Activated naive CD8-positive, alpha-beta T cell treated with anti-CD3 and anti-CD28 coated beads, Interleukin-2, amount 50 U/mL, for 24 hours (primary cell): ENCODE measurements at places on chromosomes 16 and 17.

DNA sequence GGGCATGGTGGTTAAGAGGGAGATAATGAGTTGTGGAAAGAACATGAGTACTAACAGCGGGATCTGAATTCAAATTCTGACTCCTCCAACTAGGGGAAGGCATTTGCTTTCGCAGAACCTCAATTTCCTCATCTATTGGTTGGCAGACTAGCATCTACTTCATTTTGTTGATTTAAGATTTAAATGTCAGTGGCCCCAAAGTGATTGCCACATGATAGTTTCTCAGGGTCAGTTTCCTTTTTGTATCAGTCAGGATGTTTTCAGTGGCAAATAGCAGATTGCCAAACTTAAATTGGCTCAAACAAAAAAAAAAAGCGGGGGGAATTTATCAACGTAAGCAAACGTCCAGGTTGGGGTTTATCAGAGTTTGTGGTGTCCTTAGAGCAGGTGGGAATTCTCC is 25.1 kb upstream of the NOS2 start:
- DNase-seq: no peak

- DNase-seq: no peak
These were observed 26.2 kb upstream of the SLC5A11 start for GRCh38 chr16:24819462-24820040.

DNA sequence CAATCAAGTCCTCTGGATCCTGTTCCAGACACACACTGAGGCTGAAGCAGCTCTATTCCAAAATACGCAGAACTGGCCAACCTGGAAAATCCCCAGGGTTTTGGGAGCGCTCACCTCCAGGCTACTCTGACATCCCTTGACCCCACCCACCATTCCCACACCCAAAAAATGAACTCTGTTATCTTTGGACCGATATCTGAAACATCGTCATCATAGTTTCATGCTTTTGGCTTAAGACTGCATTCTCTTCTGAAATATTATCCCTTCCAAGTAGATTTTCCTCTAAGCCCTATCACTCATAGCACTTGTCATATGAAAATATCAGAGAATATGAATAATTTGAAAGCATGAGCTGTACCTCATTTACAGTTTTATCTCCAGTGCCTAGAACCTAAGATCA is 34.7 kb downstream of the VAT1L start:
- no peak for DNase-seq

- no peak for DNase-seq
These were observed 30.3 kb downstream of the CACNA1H start for GRCh38 chr16:1182950-1183907.

DNA sequence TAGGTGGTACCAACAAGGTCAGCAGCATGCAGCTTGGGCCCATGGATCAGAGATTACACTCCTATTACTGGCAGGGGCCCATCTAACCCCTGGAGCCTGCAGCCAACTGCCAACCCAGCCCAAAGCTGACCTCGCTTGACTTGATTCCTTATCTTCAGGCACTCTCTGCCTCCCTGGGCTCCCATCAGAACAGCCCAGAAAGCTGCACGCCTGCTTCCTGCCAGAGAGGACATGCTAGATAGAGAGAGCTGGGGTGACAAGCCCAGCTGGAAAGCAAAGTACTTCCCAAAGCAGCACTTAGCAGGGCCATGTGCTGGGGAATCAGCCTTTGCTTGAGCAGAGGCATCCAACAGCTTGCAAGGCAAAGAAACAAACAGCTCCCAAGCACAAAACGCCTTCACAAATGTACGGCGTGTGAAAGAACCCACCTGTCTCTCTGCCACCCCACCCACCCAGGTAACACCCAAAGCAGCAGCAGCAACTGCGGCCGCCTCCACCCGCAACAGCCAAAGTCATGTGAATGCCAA is 74.2 kb upstream of the NLK start:
- no peak for DNase-seq

GRCh38 chr17:1013729-1014090 is 16.8 kb downstream of the TIMM22 start:
- no peak for DNase-seq

DNA sequence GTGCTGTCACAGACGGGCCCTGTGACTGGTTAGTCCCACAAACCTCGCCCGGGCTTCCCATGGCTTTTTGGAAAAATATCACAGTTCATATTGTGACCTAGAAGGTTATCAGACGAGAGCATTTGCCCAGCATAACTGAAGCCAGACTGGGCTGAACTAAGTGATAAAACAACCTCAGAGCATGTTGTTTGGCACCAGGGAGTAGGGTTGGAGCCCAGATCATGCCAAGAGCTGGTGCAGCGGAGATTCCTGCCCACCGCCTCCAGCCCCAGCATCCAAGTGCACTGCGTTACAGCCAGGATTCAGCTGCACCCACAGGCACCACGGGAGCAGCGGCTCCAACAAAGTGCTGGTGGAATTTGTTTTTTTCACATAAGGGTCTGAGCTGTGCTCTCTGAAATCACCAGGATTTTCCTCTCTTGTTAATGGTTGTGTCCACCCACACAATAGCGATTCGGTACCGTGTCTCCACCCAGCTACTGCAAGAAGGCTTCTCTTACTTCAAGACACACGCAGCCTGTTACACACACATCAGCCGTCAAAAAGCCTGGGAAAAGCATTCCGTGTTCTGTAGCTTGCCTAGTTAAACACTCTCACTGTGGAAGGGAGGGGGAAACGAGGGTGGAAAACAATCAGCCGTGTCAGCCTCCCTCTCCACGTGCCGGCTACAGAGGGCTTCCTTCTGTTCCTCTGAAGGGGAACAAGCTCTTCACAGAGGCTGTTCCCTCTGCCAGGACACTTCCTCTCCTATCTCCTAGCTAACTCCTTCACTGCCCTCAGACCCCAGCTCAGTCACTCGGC is 273.8 kb downstream of the C16orf95 start:
- no peak for DNase-seq

DNA sequence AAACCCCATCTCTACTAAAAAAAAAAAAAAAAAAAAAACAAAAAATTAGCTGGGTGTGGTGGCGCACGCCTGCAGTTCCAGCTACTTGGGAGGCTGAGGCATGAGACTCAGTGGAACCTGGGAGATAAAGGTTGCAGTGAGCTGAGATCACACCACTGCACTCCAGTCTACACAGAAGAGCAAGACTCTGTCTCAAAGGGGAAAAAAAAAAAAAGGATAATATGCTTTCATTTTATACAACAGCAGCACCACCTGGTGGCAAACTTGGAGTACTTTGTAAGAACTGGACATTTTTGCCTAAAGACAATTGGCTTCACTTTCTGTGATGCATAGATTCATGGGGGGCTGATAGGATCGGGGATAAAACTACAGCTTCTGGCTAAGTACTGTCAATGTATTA is 8.5 kb downstream of the CHTF8 start:
- peak; percentile 56 for DNase-seq

DNA sequence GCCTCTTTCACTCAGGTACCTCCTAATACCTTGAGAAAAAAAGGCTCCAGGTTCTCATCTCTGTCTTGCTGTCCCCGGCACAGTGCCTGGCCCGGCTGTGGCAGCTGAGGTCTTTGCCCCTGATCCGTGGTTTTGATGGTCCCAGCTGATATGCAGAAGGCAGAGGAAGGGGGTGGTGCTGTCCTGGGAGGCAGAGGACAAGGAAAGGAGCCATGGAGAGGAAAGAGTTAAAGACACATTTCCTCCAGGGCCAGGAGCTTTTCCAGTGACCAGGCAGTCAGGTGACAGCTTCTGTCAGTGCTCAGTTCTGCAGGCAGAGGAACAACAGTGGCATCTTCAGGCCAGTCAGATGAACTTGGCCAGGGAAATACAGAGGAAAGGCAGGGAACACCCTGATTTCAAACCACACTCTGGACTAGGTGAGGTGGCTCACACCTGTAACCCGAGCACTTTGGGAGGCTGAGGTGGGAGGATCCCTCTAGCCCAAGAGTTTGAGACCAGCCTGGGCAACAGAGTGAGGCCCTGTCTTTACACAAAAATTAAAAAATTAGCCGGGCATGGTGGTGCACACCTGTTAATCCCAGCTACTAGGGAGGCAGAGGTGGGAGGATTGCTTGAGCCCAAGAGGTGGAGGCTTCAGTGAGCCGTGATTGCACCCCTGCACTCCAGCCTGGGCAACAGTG is 3.3 kb upstream of the COG1 start:
- no peak for DNase-seq

DNA sequence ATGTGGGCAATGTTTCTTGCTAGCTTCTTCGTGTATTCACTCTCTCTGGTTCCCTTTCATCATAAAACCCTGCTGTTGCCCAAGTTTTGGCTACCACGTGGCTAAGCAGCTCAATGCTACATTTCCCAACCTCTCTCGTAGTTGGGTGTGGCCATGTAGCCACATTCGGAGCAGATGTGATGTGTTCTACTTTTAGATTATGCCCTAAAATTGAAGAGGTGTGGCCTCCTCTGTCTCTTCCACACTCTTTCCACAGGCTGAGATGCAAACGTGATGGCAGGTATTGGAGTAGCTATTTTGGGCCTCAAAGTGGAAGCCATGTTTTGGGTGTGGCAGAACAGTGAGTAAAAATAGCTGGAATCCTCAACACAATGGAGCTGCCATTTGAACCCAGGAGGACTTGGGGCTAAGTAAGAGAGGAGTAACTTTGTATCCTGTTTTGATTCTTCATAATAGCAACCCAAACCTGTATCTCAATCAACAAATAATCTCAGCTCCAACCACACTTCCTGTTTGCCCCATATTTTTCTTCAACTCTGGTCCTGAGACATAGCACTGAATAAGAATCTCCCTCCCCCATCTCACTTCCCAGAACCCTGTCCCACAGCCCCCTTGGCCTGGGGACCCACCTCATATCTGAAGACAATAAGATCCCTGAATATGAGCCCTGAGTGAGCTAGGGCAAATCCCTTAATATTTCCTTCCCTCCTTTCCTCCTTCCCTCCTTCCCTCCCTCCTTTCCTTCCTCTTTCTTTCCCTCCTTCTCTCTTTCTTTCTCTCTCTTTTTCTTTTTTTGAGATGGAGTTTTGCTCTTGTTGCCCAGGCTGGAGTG is 4.0 kb downstream of the NUPR1 start:
- DNase-seq: no peak

DNA sequence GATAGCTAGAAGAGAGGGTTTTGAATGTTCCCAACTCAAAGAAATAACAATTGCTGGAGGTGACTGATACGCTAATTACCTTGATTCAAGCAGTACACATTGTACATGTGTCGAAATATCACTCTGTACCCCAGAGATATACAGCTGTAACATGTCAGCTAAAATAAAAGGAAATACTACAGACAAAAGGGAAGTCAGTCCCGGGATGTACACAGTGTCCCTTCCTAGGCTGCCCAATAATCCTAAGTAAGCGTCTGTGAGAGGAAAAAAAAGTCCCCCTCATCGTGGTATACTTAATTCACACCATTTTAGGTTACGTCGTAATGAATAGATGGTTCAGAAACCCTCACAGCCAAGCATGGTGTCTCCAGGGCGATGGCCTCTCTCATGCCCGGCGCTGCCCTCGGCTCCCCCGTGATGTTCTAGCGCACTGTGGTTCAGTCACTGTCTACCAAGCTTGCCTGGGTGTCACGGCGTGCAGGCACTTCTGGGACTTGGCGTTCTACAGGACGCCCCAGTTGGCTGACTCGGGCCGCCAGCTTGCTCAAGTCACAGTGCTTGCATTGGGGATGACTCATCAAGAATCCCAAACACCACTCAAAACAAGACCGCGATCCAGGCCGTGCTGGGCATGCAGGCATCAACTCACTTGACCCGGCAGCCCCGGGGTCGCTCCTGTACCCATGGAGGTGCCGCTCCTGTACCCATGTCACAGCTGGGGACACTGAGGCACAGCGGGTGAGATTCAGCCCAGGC is 27.6 kb downstream of the CCDC40 start:
- DNase-seq: no peak

DNA sequence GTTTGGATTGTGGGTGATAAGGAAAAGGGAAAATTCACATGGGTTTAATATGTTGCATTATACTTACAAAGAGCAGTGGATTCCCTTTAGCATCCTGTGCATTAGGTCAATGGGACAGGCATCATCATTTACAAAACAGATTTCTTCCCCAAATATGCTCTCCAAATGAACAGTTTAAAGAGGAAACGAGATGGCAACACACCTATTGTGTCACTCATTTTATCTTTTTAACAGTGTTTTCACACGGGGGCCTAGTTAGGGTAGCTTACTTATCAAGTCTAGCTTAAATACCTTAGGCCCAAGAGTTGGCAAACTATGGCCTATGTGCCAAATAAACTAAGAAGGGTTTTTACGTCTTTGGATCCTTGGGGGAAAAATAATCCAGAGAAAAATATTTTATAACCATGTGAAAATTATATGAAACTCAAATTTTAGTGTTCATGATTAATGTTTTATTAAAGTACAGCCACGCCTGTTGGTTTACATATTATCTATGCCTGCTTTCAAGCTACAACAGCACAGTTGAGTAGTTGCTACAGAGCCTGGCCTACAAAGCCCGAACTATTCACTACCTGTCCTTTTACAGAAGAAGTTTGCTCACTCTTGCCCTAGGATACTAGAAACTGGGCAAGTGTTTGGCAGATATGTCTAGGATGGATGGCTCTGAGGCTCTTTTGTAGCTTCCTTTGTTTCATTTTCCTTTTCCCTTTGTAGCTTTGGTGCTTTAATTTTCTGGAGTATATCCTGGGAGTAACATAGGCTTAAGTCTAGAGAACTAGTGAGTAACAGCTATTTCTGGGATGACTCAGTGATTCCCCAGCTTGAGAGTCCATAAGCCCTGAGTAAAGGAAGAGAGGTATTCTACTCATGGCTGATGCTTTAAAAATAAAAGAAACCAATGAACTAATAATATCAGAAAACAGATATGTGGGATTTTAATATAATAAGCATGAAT is 12.4 kb downstream of the NUP93 start:
- DNase-seq: no peak

- no peak for DNase-seq
These were observed 49.7 kb downstream of the ACSM1 start for GRCh38 chr16:20647736-20648135.

DNA sequence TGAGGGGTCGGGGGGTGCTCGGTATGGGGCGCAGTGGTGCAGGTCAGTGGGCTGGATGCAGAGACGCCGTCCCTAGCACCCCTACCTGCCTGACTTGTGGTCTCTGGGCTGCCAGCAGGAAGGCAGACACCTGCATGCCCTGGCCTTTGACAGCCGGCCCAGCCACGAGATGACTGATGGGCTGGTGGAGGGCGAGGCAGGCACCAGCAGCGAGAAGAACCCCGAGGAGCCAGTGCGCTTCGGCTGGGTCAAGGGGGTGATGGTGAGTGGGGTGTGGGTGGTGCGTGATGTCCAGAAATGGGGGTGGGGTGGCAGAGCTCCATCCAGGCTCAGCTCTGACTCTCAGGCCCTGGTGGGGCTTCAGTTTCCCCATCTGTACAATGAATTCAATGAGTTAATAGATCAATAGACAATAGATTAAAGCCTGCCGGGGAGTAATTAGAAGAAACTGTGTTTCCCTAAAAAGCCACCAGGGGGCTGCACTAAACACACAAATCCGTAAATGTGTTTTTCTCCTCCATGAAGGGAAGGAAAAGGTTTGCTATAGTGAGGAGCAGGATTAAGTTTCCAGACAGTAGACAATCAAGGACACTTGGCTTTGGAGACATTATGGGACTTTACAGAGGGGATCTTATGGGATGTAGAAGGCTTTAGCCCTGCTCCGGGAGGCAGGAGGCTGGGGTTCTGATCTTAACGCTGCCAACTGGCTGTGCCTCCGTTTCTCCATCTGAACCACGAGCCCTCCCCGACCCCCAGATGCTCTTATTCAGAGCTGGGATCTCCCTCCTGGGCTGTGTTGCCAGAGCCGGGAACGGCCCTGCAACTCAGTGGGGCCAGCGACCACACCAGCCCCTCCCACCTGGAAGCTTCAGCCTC is 2.2 kb downstream of the SLC12A3 start:
- peak; percentile 46 for DNase-seq

- no peak for DNase-seq
These were observed 6.1 kb upstream of the HNF1B start for GRCh38 chr17:37750768-37751475.
